ENCODE measurements at places on chromosomes 2 and 18.

DNA sequence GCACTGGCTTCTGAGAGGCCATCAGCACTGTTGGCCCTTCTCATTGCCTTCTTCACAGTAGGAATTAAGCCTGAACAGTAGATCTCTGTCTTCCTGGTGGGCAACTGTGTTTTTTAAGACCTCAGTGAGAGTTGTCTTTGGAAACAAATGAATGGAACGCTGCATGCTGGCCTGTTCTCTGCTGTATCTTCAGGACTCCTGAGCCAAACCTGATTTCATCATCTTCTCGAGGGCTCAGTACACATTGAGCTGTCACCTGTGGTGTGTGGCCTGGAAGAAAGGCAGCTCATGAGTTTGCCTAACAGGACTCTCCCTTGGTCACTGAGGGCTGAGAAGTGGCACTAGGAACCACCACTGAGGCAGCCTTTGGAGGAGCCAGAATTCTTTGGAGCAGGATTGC lies 39.7 kb downstream of the SH3RF3 start:
- no peak for DNase-seq

- no peak for DNase-seq
Measured at GRCh38 chr2:33014268-33014667, 67.5 kb downstream of the LTBP1 start.

DNA sequence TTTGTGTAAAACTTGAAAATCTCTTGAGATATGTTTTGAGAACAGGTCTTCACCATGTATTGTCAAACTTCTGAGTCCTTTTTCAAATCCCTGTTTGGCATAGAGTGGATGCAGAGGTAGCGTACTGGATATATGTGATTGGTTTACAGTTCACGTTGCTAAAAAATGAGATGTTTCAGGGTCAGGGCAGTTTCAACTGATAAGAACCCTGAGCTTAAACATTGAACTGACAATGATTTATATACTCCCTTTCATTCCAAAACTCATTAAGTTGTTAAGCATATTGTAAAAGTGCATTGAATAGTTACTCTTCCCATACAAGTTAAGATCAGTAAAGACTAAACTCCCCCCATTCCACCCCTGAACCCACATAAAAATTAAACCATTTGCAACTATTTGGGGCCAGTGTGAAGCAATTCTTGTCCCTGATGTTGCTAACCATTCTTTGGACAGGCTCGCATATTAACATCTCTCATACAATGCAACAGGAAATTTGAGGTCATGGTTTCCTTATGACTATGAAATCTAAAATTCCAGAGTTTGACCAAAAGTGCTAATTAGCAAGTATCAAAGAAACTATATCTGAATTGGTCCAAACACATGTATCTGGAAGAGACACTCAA lies 470.9 kb upstream of the ACVR2A start:
- no peak for DNase-seq

- DNase-seq = no peak
Measured at GRCh38 chr2:239127513-239127912, 273.3 kb downstream of the HDAC4 start.

DNA sequence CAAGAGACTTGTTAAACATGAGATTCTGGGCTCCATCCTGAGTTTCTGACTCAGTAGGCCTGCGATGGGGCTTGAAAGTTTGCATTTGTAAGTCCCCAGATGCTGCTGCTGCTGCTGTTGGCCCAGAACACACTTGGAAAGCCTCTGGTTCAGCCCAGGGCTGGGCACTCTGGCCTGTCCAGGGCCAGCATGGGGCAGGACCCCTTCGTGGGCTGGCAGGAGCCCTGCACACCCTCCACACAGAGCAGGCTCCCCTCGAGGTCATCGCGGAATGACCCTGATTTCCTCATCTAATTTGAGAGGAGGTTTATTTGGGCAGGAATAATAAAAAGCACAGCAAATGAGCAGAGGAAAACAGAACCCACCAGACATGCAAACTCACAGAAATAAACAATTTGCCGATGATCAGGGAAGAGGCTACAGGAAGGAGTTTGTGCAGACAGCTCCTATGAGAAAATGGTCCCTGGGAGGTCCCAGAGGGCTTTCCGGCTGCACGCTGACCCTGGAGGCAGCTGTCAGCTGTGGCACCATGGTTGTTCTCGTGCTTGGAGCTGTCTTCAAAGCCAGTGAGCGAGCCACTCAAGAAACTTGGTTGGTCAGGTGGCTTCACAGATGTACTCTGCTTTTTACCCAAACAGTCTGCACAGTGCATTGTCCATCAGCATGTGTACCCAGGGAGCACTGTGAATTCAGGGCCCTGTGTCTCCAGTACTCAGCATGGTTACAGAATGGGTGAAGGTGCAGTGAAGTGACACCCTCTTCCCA lies 119.3 kb downstream of the GLI2 start:
- no peak for DNase-seq

- no peak for DNase-seq
Measured at GRCh38 chr2:232308986-232309385, 69.6 kb upstream of the ALPP start.

- no peak for DNase-seq
Measured at GRCh38 chr2:10554961-10555809, 107.1 kb upstream of the ODC1 start.

DNA sequence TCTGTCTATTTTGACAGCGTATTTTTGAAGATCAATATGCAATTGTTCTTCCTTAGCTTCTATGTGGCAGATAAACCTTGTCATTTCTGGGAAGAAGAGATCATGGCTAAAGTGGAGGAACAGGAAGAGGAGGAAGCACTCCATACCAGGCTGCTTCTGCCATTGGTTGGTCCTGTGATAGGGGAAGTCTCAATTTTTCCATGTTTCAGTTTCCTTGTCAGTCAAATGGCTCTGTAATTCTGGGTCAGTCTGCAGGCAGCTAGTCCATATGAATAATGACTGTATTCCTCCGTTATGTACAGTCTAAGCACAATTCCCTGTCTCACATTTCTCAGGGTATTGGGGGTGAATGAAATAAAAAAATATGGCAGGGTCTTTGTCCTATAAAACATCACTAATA lies 277.6 kb upstream of the CXCR4 start:
- no peak for DNase-seq

DNA sequence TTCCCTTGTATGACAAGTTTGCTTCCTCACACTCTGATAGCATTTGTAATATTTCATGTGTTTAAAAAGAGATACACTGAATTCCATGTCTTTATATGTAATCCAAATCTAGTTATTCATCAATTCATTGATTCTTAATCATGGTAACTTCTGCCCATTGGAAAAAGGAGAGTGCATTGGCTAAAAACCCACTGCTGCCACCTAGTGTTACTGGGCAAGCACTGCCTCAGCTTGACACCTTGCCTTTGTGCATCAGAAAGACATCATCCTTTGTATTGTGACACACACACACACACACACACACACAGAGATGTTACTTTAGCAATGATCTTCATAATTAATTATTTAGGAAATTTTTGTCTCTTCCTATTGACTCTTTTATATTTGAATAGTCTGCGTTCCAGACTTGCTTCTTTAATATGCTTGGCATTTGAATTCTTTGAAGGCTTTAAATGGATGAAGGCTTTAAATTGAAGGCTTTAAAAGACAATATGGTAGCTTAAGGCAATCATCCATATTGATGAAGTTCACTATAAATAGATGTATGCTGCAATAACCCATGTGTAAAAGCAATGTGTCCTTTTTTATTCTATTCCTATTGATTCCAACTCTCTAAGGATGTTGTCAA lies 414.2 kb upstream of the CHST9 start:
- no peak for DNase-seq

GRCh38 chr2:59025157-59025757 lies 784.1 kb upstream of the FANCL start:
- DNase-seq = no peak

GRCh38 chr2:53437371-53437770 lies 330.2 kb upstream of the CHAC2 start:
- no peak for DNase-seq

GRCh38 chr2:38485734-38486133 lies 108.7 kb upstream of the ATL2 start:
- DNase-seq = no peak

Measured in stimulated activated CD8-positive, alpha-beta memory T cell treated with anti-CD3 and anti-CD28 coated beads, Interleukin-15, amount 100 ng/mL, for 24 hours (primary cell).